ENCODE measurements at places on chromosomes 13 and 19.

- no peak for DNase-seq
Measured at GRCh38 chr13:110254151-110254679, 52.7 kb downstream of the COL4A1 start.

- DNase-seq = no peak
Measured at GRCh38 chr13:101985321-101985720, 416.5 kb downstream of the FGF14 start.

- no peak for DNase-seq
Measured at GRCh38 chr19:30631033-30631370, 258.8 kb downstream of the ZNF536 start.

DNA sequence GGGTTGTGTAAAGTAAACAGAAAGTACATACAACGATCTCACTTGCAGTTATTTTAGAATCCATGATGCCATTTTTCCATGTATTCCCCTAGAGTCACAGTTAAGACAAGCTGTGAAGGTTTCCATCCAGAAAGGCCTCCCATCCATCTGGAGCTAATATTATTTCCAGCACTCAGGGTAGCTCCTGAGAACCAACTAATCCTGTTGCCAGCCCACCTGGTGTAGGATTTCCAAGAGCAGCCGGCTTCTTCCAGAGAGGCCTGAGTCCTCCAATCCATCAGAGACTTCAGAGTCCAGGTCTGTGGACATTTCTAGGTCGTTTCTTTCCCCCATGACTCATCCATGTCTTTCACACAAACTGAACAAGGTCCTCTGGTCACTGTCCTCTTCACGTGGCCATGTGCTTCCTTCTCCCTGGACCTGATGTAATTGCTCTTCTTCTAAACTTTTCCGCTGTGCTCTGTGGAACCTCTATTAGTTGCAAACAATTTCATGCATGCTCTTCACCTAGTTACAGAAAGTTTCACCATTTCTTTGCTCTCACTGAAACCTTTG, 270.3 kb upstream of the TMTC4 start:
- DNase-seq = no peak

DNA sequence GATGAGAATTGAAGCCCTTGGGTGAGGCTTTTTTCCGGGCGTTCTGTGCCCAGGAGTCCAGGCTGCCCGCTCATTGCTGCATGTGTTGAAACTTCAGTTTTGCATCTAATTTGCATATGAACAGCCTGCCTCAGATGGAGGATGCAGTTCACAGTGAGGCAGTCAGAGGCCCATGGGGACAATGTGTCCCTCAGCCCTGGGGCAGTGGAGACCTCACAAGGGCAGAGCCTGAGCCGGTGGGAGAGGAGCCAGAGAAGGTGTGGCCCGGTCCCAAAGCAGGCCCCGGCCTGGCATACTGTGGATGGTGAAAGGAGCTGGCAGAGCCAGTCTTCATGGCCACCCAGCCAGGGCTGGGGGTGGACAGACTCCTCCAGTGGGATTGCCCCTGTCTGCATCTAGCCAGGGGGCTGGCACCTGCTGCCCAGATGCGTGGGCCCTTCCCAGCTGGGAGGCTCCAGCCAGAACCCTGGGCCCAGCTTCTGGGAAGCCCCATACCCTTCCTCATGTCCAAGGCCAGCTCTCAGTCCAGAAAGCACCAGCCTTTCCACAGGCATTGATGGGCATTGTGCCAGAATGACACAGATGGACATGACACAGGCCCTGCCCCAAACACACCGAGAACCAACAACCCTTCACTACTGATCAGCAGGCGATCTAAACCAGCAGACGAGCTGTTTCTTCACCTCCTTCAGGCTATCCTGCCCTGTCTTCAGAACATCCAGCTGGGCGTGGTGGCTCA, 32.9 kb upstream of the KCTD15 start:
- DNase-seq = no peak

DNA sequence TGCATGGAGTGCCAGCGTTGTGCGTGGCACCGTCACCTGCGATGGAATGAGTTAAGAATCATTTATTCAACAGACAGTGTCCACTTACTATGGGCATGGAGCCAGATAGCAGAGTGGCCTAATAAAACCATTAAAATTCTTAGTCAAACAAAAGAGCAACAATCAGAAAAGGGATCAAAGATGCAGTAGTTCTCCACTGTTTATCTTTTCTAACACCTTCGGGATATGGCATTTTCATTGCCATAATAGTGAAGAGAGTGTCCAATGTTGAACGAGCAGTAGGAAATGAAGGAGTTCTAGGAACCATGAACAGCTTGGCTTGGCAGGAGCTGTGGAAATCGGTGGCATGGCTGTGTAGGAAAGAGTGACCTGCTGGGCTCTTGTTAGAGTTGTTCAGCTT, 2.0 kb downstream of the TNFSF11 start:
- DNase-seq = no peak

DNA sequence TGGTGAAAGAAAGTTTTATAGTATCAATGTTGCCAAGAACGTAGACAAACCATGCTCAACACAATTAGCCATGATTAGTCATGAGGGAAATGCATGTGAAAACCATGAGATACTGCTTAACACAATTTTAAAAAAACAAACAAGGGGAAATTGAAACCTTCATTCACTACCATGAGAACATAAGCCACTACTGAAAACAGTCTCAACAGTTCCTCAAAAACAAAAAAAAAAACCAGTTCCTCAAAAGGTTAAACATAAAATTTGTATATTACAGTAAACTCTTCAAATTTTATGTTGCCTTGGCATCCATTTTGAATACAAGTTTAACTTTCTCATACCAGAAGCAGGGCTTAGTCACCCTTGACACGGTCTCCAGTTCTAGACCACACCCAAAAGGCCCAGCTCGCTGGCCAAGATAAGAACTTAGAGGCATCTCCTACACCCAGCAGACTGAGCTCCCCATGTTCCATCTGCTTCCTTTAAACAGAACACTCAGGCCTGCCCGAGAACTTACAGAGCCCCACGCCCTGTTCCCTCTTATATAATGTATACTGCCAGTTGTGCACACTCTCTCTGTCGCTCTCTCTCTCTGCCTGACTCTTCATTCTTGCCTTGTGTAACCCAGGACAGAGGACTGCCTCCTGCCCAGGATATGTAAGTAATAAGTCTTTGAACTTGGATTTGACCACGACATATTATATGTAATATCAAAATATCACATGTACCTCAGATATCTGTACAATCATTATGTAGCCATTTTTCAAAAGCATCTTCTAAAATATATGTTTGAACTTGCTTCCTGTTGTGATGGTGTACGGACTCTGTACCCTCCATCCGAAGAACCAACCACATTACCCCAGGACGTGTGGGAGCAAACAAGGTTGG, 67.4 kb downstream of the STK24 start:
- no peak for DNase-seq

DNA sequence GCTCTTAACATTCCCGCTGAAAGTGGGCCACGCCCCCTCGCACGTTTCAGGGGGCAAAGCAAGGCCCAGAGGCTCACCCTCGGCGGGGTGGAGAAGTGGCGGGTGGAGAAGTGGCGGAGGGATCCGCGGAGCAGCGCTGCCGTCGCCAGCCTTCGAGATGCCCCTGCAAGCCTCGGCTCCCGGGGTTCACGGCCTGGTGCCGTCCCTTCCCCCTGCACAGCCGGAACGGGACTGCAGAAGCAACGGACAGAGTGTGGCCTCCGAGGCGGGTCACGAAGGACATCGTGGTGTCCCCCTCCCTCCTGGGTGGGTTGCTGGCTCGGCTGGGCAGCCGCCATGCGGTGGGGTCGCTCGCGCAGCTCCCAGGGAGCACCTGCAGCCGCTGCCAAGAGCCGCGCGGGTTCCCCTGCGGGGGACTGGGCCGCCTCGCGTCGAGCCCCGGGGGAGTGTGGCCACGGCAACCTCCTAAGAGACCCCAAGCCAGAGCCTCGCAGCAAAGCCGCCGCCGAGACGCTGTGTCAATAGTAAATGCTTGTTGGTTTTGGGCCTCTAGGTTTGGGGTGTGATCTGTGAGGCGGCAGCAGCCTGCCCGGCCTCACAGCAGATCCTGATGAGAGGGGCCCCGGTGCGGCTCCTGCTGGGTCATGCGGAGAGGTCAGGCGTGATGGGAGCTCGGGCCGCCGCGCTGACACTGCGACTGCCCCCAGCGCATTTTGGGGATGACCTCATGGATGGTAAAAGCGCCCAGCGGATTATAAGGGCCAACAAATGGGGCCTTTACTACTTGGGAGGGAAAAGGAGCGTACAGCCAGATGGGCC, 5.5 kb downstream of the TPGS1 start:
- DNase-seq = no peak

- no peak for DNase-seq
Measured at GRCh38 chr13:73119612-73120011, 60.8 kb downstream of the KLF5 start.

DNA sequence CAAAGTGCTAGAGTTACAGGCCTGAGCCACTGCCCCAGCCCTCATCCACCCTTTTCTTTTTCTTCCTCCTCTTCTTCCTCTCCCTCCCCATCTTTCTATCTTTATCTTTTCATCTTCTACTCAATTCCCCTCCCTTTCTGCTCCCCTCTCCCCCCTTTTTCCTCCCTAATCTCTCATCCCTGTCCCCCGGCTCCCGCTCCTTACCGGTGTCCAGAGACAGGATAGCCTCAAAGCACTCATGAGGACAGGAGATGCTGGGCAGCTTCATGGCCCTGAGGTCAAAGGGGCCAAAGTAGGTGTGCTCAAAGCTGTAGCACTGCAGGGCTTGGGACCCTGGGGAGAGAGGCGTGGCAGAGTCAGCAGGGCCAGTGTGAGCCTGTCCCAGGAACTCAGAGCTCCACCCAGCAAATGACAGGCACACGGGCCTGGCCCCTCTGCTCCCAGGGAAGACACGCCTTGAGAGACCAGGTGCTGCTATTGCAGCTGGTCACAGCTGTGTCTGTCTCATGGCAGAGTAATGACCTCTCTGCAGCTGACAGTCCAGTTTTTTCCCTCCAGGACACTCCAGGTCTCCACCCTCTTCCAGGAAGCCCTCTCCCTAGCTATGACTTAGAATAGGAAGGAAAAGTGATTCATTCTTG, 2.6 kb downstream of the LYPD5 start:
- DNase-seq = no peak

GRCh38 chr19:34480971-34481841, at the start of gene WTIP:
TSS of gene WTIP (plus strand) at chr19:34481758. CDS start at chr19:34481975, 217 bp downstream.
- DNase-seq = no peak

GRCh38 chr19:55923556-55923955, 8.6 kb downstream of the NLRP13 start:
- DNase-seq = no peak

DNA sequence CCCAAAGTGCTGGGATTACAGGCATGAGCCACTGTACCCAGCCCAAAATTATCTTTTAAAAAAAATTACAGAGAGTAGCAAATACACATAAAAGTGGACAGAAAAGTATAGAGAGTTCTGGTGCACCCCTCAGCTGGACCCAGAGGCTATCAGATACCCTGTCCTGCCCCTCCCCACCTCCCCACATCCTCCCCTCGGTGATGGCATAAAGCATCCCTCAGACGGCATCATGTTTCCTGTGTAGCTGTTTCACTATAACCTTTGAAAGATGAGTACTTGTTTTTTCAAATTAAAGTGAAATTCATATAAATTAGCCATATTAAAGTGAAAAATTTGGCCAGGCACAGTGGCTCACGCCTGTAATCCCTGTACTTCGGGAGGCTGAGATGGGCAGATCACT, 20.1 kb downstream of the SLC27A1 start:
- DNase-seq = no peak

DNA sequence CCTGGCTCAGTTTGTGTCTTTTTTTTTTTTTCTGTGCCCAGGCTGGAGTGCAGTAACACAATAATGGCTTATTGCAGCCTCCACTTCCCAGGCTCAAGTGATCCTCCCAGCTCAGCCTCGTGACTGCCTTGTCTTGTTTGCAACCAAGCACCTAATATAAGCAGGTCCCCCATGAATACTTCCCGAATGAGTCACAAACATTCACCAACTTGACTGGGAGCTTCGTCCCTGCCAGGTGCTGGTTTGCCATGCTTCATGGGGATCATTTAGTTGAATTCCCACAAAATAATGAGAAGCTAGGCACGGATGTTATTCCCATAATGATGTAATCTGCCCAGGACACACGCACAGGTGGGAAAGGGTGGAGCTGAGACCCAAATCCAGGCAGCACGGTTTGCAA, 176.5 kb downstream of the CACNA1A start:
- no peak for DNase-seq

GRCh38 chr13:98549006-98549727, 27.7 kb downstream of the STK24 start:
- DNase-seq = no peak

DNA sequence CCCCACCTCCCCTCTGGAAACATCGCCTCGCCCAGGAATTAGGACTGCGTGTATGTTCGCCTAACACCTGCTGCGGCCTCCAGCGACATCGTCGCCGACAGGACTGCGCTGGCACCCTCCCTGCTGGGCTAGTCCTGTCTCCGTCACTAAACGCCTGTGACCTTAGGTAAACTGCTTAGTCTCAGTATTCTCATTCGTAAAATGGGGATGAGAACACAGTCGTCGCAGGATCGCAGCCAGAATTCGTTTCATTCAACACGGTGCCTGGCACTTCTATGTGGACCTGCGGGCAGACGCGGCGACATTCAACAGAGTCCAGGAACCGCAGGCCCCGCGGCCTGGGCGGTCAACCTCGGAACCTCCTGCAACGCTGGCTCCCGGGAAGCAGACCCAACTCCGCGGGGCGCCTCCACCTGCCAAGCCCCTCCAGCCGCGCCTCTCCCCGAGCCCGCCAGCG, 485 bp downstream of the CRYL1 start:
- no peak for DNase-seq

DNA sequence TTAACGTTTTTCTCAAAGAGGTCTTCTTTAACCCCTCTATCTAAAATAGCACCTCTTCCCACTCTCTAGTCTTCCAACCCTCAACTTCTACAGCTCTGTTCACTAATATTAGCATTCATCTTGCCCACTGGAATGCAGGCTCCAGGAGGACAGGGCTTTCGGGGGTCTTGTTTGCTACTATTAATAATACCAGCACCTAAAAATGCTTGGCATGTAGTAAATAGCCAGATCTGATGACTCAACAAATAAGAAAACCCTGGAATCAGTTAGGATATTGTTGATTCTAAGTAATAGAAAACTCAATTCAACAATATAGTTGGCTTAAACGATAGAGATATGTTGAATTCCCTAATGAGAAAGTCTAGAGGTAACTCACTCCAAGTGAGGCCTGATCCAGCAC, 14.2 kb downstream of the DYRK1B start:
- DNase-seq = no peak

GRCh38 chr13:49220036-49220855, at the start of gene MLNR:
TSS of gene MLNR (plus strand) at chr13:49220338. CDS start at chr13:49220338, 0 bp downstream.
- no peak for DNase-seq

DNA sequence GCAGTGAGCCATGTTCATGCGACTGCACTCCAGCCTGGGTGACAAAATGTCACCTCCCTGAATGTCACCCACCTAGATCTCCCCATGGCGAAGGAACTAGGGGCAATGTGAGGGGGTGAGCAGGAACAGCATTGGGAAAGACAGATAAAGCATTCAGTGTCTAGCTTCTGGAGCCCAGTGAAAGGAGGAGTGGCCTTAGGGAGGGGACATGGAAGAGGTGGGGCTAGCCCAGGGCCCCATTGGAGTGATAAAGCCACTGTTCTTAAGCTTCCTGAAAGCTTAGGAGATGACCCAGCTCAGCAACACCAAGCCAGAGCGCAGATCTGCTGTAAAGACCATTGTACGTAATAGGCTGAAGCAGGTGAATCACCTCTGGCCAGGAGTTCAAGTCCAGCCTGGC, 13.0 kb upstream of the KCNN1 start:
- DNase-seq = no peak
